CD4-positive, CD25-positive, alpha-beta regulatory T cell (primary cell): ENCODE measurements at places on chromosomes 12 and 14. TPM values are rescaled to one million over a fixed set of nuclear protein-coding genes. Genes with fewer than 3 reads are reported as not detected.

Gene MYF5
- total RNA-seq, result not detected

DNA sequence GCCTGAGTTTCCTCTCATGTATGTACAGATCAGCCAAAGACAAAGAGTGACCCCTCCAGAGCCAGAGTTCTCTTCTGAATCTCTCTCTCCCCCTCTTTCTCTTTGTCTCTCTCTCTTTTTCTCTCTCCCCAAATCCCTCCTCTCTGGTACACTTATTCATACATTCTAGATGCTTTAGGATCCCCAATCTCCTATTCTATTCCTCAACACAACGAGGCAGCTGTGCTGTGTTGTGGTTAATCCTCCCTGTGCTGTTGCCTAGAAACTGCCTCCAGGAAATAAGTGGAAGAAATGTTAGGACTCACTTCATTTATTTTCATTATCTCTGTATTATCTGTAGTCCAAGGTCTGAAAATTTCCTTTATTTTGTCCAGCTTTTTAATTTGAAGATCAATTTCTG, 350.5 kb upstream of the OR4E1 start:
- no peak overlapping the region for H3K4me3 ChIP-seq
- H3K36me3 ChIP-seq, result no peaks in the 10 kb centered on the region
- no peaks in the 10 kb centered on the region for H3K4me1 ChIP-seq
- H3K27me3 ChIP-seq, result no peaks in the 10 kb centered on the region
- no peak overlapping the region for H3K27ac ChIP-seq

Gene ZFYVE1
- 22.8 TPM for total RNA-seq

- H3K4me3 ChIP-seq, result no peak overlapping the region
- H3K27ac ChIP-seq, result no peak overlapping the region
- no peak for DNase-seq
- H3K36me3 ChIP-seq, result no peaks in the 10 kb centered on the region
These were observed 66.9 kb downstream of the METTL25 start for GRCh38 chr12:82425241-82425640.

DNA sequence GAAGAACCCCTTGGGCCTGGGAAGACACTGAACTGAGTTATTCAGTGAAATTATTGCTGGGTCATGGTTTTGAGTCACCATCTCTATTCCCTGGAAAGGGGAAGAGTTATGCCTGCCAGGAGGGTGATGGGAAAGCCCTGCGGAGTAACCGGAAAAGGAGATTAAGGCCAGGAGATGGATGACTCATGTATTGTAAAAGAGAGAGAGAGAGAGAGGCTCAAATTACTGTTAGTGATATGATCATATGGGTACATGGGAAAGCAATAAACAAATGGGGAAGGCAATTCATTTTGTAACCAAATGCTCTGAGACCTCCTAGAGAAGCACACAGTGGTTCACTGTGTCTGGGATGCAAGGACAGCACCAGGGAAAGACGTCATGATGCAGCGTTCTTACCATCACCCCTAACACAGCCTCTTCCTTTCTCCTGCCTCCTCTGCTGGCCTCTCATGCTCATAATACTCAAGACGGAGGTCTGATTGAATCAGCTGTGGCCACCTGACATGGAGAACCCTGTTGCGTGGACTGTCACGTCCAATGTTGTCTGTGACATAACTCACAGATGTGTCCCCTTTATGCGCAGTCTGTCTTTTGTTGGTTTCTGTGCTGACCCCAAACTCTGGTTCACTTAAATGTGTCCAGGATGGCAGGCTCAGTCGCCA, 243.7 kb downstream of the TMEM132D start:
- no peak overlapping the region for H3K4me3 ChIP-seq
- no peaks in the 10 kb centered on the region for H3K4me1 ChIP-seq
- DNase-seq, result no peak
- no peaks in the 10 kb centered on the region for H3K36me3 ChIP-seq
- no peaks in the 10 kb centered on the region for H3K27me3 ChIP-seq

DNA sequence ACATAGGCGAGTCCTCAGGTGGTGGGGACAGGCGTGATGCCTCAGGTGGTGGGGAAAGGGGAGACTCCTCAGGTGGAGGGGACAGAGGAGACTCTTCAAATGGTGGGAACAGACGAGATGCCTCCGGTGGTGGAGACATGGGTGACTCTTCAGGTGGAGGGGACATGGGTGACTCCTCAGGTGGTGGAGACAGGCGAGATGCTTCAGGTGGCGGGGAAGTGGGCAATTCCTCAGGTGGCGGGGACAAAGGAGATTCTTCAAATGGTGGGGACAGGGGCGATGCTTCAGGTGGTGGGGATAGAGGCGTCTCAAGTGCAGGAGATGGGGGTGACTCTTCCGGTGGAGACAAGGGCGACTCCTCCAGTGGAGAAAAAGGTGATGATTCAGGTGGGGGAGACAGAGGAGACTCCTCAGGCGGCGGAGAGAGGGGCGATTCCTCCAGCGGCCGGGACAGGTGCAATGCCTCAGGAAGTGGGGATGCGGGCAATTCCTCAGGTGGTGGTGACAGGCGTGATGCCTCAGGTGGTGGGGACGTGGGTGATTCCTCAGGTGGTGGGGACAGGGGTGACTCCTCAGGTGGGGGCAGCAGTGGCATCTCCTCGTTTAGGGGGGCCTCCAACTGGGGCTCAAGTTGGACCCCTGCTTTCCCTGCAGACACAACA, 8.7 kb downstream of the KMT2D start:
- H3K27me3 ChIP-seq, result no peaks in the 10 kb centered on the region
- H3K27ac ChIP-seq, result no peak overlapping the region
- H3K4me3 ChIP-seq, result no peak overlapping the region

DNA sequence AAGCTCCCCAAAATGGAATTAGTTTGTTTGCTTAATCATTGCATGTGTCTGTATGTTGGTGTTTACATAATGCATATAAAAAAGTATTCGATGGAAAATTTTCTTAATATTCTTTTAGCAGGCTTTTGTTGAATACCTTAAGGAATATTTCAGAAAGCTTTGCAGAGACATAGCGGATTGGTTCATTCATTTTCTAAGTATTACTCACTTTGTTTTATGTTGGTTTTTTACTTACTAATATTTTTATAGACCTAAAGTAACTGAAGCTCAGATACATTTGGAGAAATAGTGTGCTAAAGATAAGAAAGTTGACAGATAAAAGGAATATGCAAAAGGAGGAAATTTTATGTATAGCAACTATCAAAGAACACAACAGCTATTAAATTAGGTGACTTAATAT, 191.0 kb downstream of the ERC1 start:
- no peaks in the 10 kb centered on the region for H3K27me3 ChIP-seq
- DNase-seq, result no peak
- H3K4me3 ChIP-seq, result no peak overlapping the region
- peaks cover 16% of the 10 kb centered on the region for H3K36me3 ChIP-seq
- H3K27ac ChIP-seq, result no peak overlapping the region

Gene KLRC3
- not detected for total RNA-seq

- no peak overlapping the region for H3K4me3 ChIP-seq
- H3K27me3 ChIP-seq, result no peaks in the 10 kb centered on the region
- no peaks in the 10 kb centered on the region for H3K36me3 ChIP-seq
- no peaks in the 10 kb centered on the region for H3K4me1 ChIP-seq
These were observed 236.1 kb upstream of the NPAS3 start for GRCh38 chr14:32702562-32702961.

Gene TMEM229B
- 12.3 TPM for total RNA-seq

GRCh38 chr12:69555461-69555860, 29.8 kb upstream of the CCT2 start:
- no peak for DNase-seq
- no peak overlapping the region for H3K4me3 ChIP-seq
